ENCODE measurements at places on chromosomes 1 and 21.

DNA sequence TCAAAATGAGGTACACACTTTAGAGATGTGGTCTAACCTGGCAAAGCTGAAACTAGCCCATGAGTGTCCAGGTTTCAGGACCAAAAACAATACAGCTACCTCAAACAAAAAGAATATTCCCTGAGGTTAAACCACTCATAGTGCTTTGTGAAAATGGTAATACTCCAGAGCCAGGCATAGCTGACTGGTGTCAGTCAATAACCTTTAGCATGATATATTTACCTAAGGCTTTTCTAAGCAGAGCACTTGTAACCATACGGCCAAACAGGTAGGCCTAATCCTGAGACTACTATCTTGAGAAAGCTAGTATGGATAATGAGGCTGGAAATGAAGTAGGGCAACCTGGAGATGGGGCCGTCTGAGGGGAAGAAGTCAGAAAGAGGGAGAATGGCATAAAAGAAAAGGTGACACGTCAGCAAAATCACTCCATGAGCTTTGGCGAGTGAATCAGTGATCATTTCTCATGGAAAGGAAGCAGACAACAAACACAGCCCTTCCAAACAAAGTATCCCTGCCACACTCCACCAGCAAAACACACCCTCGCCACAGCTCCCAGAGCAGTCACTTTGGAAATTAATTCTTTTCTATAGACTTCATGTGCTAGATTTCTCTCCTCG, 1.7 kb upstream of the LRRC52 start:
- no peak for DNase-seq

DNA sequence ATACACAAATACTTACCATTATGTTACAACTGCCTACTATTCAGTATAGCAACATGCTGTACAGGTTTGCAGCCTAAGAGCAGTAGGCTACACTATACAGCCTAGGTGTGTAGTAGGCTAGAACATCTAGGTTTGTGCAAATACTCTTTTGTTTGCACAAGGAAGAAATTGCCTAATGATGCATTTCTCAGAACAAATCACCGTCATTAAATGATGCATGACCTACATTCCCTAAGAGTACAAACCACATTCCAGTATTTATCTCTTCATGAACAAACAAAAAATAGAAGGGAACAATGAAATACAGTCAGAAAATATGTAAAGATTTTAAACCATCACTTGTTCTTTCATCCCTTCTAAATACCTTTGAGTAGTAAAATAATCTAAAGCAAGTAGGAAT, 109.7 kb upstream of the HP1BP3 start:
- DNase-seq: no peak

GRCh38 chr1:201322653-201323510, 39.6 kb downstream of the PKP1 start:
- no peak for DNase-seq

- DNase-seq: no peak
Measured at GRCh38 chr21:30953605-30954004, 72.2 kb upstream of the KRTAP11-1 start.

- DNase-seq: no peak
Measured at GRCh38 chr1:87929906-87930305, 601.2 kb downstream of the LMO4 start.

- DNase-seq: no peak
Measured at GRCh38 chr1:18922848-18923755, 20.7 kb upstream of the ALDH4A1 start.

DNA sequence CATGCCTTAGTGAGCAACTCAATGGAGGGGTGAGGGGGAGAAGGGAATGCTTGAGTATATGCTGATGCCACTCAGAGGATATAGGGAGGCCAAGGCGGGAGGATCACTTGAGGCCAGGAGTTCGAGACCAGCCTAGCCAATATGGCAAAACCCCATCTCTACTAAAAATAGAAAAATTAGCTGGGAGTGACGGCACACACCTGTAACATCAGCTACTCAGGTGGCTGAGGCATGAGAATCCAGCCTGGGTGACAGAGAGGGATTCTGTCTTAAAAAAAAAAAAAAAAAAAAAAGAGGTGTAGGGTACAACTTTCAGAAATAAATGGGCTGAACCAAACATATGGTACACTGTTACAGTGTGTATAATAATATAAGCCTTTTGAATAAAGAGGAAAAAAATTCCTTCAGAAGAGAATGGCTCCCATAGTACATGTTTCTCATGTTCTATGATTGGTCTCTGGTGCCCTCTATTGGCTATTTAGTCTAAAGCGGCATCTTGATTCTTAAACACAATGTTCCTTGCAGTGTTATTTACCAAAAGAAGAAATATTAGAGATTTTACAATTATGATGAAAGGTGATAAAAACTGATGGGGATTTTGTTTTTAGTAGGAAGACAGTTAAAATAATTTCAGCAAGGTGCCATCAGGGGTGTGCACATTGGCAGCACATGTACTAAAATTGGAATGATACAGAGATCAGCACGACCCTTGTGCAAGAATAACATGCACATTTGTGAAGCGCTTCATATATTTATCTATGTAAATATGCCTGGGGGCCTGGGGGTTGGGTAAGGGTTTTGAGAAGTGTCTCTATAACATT, 109.8 kb downstream of the PATJ start:
- DNase-seq: peak; percentile 89

DNA sequence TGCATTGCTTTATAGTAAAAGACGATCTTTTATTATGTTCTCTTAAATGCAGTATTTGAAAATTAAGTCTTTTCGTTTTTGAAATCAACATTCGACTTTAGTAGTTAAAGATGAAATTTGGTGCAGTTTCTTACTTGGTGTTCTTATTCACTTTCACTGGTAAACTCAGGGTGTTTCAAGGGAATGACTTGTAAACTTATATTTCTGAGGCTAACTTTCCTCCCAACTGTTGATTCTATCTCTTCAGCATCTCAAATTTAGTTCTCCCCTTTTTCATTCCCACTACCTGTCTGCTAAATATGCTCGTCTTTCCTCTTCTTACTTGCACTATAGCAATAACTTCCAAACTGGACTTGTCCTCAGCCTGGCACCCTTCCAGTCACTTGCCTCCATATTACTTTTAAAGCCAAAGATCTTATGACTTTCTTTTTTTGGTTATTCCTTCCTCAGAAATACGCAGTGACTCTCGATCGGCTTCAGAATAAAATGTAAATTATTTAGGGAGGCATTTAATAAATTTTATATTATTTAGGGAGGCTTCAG, 988 bp downstream of the SLC35A3 start:
- DNase-seq: peak; percentile 25

- DNase-seq: peak; percentile 56
Measured at GRCh38 chr1:16145662-16146278, 10.1 kb downstream of the EPHA2 start.

- no peak for DNase-seq
Measured at GRCh38 chr1:77940921-77941570, 37.8 kb downstream of the FUBP1 start.

DNA sequence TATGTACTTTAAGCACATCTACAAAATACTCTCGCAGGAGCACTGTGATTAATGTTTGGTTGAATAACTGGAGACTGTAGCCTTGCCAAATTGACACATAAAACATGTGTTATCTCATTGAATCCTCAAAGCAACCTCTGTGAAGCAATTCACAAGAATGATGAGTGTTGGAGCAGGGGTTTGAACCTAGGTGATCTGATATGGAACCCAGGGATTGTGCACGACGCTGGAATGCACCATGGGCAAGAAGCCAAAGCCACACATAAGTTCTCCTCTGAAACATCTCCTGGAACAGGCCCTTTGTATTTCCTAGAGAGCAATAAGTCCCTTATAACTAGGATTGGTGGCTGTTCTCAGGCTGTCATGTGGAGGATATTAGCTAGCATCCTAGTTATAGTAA, 124.6 kb upstream of the IVNS1ABP start:
- no peak for DNase-seq

DNA sequence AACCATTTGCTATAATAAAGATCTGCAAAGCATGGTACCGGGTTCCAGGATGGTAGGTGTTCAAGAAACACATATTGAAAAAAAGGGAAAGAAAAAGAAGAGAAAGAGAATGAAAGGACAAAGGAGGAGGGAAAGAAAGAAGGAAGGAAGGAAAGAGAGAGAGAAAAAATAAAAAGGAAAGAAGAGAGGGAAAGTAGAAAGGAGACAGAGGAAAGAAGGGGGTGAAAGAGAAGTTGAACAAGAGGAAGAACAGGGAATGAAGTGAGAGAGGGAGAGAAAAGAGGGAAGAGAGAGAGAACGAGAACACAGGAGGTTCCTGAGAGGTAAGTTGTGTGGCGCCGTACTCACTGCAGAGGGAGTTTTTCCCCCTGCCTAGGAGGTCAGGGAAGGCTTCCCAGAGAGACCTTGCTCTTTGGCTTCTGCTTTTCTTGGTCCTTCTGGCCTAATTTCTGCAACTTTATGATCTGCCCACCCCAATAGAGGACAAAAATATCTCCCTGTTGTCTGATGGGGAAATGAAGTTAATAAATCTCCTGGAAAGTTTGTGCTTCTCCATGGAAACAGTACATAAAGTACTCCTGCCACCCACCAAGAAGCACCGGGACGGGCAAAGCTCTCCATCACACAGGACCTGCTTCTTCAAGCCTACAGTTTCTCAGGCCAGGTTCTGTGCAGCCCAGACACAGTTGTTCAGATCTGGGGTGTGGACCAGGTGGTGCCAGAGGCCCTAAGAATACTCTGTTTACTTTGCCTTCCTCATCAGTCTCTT, 124.8 kb downstream of the ROR1 start:
- DNase-seq: no peak

- DNase-seq: no peak
Measured at GRCh38 chr1:87236585-87236984, 92.1 kb upstream of the LMO4 start.

DNA sequence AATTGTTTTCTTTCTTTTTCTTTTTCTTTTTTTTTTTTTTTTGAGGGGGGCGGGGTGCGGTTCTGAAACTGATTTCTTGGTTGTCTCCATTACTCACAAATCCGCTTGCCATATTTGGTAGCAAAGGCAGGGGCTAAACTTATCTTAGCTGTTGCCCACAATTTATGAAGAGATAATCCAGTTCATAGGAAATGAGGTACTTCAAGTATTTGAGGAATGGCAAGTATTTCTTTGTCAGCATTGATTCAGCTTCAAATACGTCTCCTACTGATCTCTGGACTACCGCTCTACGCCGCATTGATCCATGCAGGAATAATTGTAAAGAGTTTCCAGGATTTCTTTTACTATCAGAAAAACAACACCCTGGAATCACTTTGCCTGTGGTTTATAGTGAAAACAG, 289.2 kb upstream of the DPYD start:
- DNase-seq: no peak

- DNase-seq: peak; percentile 25
Measured at GRCh38 chr1:192626366-192627179, 9.4 kb upstream of the RGS13 start.

GRCh38 chr1:231842441-231842840, 215.9 kb downstream of the DISC1 start:
- no peak for DNase-seq

DNA sequence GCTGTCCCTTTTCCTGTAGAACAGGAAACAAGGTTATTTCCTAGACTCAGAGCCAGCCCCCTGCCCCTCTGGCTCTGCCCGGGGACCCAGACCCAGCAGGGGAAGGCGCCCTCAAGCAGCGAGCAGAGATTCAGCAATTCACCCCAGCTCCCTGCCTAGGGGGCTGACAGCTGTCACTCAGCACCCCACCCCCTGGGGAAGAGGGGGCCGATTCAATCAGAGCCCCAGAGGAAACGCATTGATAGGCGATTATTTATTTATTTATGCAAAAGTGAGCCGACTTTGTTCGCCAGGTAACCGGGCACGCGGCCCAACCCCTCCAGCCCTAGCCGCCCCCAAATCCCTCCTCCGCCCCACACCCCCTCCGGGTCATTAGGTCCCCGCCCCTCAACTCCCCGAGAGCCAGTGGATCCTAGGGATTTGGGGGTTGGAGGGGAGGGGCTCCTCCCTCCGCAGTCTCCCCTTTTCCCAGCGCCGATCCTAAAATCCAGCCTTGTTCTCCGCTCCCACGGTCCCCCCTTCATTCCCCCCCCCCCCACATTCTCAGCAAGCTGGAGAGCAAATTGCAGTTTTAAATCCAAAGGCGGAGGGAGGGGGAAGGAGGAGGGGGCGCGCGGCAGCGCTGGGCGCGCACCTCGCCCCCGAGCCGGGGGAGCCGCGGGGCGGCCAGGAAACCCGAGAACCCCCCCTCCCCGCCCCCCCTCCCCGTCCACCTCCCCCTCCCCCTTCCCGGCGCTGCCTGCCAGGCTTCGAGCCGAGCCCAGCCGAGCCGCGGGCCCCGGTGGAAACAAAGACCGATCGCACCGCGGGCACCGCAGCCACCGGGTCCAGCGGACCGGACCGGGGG, 1.3 kb downstream of the AHDC1 start:
- peak; percentile 41 for DNase-seq

- no peak for DNase-seq
Measured at GRCh38 chr1:202844259-202844658, 33.5 kb downstream of the PCAT6 start.

GRCh38 chr1:197706601-197707000, 68.7 kb downstream of the DENND1B start:
- DNase-seq: peak; percentile 60

GRCh38 chr1:234400773-234401172, 27.5 kb downstream of the COA6 start:
- DNase-seq: no peak

GRCh38 chr1:62082456-62083363, 111.9 kb upstream of the L1TD1 start:
- peak; percentile 71 for DNase-seq

DNA sequence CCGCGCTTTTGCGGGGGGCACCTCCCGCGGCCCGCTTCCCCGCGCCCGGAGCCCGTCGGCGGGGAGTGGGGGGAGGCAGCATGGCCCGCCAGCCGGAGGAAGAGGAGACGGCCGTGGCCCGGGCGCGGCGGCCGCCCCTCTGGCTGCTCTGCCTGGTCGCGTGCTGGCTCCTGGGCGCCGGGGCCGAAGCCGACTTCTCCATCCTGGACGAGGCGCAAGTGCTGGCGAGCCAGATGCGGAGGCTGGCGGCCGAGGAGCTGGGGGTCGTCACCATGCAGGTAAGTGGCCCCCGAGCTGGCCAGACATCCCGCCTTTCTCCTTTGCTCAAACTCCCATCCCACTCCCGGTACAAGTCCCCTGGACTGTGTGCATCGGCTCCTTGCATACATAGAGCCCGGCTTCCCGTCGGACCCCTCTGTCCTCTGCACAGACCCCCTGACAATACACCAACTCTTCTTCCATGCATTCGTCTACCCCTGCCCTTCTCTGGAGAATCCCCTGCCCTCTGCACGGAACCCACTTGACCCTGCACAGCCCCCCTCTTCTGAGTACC, 812 bp downstream of the CACHD1 start:
- DNase-seq: peak; percentile 39

- DNase-seq: peak; percentile 38
Measured at GRCh38 chr1:66929146-66929688, 4.4 kb downstream of the MIER1 start.

- peak; percentile 24 for DNase-seq
Measured at GRCh38 chr1:90831910-90832309, 114.8 kb upstream of the BARHL2 start.

DNA sequence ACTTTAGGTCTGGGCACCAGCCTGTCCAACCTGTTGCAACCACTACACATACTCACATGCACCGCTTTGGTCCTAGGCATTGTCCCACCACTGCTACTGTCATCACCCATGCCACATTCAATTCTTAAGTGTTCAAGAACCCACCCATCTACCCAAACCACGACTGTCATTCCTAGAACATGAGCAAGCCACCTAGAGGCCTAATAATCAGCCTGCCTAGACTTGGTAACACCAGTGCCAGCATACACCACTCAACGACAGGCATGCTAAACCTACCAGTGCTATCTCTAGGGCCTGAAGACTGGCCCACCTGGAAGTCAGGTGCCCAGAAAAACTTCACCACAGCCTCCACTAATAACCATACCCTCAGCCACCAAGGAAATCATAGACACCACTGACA, 532.8 kb upstream of the DEPDC1 start:
- DNase-seq: no peak
